ENCODE measurements at places on chromosomes 5 and 9. TPM values are rescaled to one million over a fixed set of nuclear protein-coding genes. Genes with fewer than 3 reads are reported as not detected.

ARL14EPL gene
- not detected for total RNA-seq

HTR1A gene
- not detected for total RNA-seq

PCDHB4 gene
- not detected for total RNA-seq

ANKRD34B gene
- total RNA-seq, result not detected

RANBP3L gene
- not detected for total RNA-seq

GRXCR2 gene
- not detected for total RNA-seq

MBLAC2 gene
- total RNA-seq, result 6.3 TPM

RGMB gene
- total RNA-seq, result 5.1 TPM

- DNase-seq, result no peak
Observed at GRCh38 chr5:92092239-92092638, 709.1 kb upstream of the ARRDC3 start.

DNA sequence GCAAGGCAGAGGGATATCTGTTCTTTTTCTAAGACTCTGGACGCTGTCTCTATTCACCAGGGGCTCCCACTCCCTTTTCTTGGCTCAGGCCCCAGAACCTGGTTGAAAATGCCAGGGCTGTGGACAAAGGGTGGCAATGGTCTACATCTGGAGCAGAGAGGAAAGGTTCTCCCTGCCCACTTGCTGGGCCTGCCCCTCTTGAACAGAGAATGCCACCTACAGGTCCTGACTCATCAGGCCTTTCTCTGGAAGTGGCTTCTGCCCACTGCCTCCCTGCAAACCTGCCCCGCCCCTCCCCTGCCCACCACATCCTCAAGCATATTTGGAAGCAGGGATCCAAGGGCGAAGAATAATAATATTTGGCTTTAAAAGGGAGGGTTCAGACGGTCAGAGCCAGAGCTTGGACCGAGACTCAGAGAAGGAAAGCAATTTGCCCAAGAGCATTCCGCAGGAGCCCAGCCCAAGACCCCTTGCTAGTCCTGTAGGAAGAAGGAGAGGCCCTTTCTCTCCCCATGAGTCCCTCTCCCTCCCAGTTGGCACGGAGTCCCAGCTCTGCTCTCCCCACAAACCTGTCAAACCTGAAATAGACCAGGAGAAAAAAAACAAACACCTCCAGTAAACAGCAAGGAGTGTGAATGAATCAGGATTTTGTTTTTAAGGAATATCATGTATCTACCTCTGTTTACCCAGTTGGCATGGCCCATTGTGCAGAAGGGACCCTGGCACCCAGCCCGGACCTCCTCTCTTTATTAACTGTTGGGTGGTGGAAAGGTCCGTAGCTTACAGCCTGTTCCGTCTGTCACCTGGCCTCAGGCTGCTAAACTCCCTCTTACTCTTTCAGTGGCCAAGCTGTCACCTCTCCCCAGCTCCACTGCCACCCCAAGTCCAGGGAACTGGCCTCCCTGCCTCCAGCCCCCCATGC, 37.7 kb upstream of the STXBP1 start:
- DNase-seq, result no peak

DNA sequence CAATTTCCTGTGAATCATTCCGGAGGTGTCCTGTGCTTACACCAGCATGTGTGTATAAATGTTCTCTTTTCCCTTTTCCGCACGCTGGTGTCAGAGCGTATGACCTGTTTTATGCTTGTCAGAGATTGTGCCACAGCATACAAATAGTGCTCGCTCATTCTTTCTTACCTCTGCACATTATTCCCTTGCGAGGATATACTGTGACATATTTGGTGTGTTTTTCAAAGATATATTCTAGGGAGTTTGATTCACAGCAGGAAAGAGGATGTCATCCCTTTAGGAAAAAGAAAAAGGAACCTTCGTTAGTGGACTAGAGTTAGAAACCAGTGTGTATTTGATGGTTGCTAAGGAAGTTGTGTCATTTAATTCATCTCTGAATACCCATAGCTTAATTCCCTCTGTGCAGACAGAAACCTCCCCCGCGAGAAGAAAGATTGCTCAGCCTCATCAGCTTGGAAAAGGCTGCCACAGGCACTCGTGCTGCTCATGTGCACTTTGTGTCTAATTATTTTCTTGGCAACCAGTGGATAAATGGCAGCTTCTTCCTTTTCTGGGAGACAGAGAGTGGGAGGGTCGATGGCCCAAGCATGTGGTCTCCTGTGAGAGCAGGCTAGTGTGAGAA, 14.7 kb upstream of the CCIN start:
- DNase-seq, result no peak

- DNase-seq, result no peak
Observed at GRCh38 chr5:89729623-89730301, 679.8 kb downstream of the CETN3 start.

GRCh38 chr9:119221276-119221675, 148.0 kb downstream of the BRINP1 start:
- no peak for DNase-seq

DNA sequence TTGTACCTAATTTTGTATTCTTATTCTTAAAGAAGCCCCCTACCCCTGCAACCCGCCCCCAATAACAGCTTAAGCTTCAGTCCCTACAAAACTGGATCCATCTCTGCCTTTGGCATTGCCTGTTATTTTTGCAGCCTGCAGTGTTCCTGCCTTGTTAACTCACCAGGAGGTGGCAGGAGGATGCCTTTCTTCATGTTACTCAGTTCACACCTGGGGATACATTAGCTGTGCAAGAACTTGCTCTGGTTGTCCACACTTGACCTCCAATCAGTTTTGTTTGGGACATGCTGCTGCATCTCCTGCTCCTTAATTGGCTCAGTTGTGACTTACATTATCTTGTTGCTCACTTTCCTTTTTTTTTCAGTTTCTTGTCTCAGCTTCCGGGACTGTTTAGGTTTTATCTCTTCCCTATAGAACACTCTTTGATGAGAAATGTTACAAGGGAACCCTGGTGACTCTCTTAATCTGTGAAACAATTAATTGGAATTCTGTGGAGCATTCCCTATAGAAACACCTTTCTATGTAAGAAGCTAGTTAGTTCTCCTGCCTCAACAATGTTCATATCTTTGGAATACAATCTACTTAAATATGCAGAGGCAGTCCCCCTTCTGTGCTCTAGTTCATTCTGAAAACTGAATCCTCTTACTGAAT, 467.7 kb upstream of the ACO1 start:
- no peak for DNase-seq

DNA sequence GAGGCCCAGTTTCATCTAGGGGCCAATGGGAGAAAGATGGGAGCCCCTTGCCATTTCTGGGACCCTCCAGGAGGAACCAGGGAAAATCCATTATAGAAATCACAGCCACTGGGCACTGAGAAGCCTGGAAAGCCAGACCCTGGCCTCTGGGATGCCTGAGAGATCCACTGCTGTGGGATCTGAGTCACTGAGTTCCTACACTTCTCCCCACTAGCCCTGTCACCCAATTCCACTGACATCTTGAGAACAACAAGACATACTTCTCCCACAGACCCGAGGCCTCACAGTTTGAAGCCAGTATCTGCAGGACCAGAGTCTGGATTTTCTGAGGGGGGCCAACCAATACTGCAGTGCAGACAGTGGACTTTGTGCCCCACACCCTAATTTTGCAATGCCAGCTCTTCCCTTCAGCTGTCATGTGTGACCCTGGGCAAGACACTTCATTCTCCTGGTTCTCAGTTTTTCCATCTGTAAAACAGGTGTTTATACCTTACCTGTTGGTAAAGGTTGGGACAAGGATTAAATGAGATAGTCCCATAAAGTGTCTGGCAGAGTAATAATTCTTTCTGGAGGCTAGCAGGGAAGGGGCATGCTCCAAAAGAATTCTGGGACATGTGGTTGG, 46.5 kb downstream of the CXXC5 start:
- no peak for DNase-seq

GRCh38 chr9:120970244-120970643, 43.6 kb upstream of the TRAF1 start:
- no peak for DNase-seq

DNA sequence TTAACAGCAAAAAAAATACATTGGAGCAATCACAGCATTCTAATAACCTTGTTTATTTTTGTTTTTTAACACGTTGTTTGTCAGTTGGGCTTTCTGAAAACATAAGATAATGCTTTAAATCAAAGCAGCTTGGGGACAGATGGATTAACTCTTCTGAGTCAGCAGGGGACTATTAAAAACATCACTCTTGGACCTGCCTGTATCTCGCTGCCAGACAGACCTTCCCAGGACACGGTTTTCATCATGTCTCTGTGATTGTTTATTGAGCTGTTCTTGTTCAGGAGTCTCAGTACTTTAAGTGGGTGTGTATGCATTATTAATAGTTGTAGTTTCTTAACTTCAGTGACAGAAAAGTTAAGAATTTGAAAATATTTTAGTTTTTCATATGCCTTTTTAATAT, 173.2 kb downstream of the SH3GL2 start:
- no peak for DNase-seq

DNA sequence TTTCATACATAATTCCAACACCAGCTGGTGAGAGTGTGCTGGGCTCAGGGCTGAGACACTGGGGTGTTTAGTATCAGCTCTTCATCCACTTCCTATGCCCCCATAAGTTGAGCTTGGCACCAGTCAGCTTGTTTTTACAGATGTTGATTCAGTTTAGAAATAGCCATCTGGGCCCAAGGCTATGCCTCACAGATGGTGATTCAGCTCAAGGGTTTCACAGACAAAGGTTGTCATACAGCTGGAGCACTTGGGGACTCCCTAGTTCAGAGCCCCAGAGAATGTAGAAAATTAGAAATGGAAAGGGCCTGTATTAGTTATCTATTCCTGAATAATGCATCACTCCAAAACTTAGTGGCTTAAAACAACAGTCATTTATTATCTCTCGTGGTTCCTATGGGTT, 10.3 kb upstream of the CRHBP start:
- DNase-seq, result no peak

DNA sequence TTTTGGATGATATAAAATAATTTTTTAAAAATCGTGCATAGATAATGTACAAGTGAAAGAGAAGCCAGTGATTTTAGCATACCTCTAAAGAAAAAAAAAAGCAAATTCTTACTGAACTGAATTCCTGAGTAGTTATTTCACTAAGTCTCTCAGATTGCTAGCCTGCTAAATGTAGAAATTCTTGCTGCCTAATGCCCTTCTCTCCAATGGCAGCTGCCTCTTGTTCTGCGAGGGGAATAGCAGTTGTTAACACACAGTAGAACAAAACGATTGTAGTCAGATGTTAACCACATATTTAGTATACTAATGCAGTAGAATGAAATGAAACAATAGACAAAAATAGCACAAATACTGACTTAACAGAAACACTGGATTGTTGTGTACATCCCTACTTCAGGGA, 26.8 kb downstream of the SMAD5 start:
- DNase-seq, result no peak

- DNase-seq, result no peak
Observed at GRCh38 chr5:66710557-66711088, 114.4 kb downstream of the MAST4 start.

DNA sequence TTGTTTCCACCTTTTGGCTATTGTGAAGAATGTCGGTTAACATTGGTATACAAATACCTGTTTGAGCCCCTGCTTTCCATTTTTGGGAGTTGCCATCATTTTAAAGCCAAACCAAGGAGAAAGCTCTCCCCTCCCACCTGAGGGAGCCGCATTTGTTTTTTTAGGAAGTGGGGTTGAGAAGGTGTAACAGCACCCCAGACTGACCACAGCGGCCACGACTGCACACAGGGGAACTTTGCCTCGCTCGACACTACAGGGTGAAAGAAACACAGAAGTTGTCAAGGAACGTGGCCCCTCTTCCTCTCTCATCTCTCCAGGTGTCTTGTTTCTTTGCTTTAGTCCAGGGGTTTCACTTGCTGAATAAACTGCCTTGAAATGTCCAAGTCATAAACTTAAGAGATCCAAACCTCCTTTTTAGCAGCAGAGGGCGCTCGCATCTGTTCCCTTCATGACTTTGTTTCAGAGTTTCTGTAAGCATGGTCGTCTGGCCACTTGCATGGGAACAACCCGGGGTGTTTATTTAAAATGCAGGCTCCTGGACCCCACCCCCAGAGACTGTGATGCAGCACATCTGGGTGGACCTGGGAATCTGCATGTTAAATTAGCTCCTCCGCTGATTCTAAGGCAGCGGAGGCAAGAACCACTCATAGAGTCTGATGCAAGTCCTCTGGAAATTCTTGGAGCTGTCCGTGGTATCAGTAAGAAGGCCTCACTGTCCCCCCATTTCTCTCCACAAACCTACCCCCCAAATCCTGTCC, 2.1 kb upstream of the TTLL11 start:
- peak; percentile 17 for DNase-seq

GRCh38 chr9:100070104-100071041, 28.4 kb downstream of the ERP44 start:
- DNase-seq, result no peak

All from CD8-positive, alpha-beta memory T cell (primary cell).